M059J (cell line): ENCODE measurements at places on chromosomes 6 and 20. TPM values are rescaled to one million over a fixed set of nuclear protein-coding genes. Genes with fewer than 3 reads are reported as not detected.

- DNase-seq = no peak
Measured at GRCh38 chr20:46137816-46138215, 19.7 kb downstream of the CD40 start.

DNA sequence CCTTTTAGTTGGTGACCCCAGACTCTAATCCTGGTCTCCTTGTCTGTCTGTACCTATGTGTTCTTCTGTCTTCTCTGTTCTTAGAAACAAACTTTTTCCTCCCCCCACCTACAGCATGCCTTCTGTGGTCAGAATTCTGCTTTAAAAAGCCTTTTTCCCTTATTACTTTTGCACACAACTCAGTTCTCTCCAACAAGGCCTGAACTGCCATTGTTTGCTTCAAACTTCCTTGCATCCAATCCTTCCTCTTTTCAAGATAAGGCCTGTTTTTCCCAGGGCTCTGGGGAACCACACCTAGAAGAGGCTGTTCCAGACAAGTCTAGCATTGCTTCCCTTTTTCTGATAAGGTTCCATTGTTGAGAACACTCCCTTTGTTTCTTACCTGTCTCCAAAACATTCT, 22.2 kb upstream of the NCOA3 start:
- no peak for DNase-seq

DNA sequence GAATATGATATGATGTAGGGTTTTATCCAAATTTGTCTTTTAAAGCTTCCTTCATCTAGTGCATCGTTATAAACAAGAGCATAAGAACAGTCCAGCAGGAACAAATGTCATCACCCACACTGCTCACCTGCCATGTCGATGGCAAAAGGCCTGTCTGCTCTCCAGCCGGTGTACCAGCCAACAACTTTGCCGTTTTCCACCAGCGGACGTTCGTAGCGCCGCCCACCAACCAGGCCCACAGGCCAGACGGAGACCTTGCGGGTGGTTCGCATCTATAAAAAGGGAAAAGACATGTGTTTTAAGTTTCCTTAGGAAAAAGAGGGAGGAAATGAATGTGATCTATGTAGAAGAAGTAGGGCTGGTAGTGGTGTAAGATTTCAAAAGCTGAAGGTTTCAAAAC, 62.9 kb downstream of the B3GAT2 start:
- DNase-seq = no peak

DNA sequence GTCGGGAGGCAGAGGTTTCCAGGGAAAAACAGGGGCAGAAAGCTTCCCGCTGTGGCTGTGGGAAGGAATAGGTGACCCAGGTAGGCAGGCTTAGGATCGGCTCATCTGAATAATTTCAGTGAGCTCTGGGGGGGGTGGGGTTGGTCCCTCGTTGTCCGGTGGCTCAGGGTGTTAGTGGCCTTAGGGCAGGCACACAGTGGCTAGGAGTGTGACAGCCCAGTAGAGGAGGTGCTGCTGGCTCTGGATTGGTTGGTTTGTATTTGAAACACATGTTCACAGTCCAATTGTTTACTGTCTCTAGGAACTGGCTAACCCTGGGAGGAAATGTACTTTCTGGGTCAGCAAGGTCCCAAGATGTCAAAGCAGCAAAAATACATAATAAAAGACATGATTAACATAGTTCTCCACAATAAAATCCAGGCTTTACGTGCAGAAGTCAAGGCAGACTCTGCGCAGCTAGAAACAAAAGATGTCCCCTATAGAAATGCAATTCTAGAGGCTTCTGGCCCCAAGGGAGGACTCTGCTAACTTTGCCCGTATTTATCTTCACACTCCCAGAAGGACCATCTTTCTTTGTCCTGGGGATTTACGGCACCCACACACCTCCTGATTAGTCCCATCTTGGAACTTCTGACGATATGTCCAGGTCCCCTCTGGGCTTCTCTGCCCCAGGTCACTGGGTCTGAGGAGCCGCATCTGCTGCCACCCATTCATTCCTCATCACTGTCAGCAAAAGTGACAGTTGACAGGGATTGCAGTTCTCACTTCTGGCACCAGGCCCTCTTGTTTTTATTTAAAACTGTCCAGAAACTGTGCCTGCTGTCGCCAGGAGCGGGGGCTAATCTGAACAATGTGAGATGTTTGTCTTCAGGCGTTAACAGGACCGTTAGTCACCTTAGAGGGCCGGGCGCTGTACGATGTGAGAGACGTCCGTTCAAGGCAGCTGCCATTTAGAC, 18.7 kb downstream of the MOCS3 start:
- DNase-seq = no peak

GRCh38 chr20:47705497-47705856, 79.8 kb downstream of the SULF2 start:
- DNase-seq = no peak

- DNase-seq = no peak
Measured at GRCh38 chr6:25217302-25217701, 61.9 kb upstream of the CARMIL1 start.

GRCh38 chr6:7142228-7142801, 34.6 kb downstream of the RREB1 start:
- no peak for DNase-seq

DNA sequence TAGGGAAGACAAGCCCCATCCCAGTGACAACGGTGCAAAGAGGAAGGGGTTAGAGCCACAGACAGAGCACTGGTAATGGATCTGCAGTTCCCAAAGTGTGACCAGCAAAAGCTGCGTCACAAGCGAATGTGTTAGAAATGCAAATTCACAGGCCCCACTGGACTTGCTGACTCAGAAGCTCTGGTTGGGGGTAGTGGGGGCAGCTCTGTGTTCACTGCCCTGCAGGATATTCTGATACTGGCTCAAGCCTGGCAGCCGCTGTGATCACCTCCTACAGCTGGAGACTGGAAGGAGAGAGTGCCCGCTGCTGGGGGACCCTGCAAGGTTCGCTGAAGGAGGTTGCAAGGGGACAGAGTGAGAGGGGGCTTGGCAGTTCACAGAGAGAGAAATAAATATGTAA, 179.7 kb upstream of the CDH4 start:
- DNase-seq = no peak

DNA sequence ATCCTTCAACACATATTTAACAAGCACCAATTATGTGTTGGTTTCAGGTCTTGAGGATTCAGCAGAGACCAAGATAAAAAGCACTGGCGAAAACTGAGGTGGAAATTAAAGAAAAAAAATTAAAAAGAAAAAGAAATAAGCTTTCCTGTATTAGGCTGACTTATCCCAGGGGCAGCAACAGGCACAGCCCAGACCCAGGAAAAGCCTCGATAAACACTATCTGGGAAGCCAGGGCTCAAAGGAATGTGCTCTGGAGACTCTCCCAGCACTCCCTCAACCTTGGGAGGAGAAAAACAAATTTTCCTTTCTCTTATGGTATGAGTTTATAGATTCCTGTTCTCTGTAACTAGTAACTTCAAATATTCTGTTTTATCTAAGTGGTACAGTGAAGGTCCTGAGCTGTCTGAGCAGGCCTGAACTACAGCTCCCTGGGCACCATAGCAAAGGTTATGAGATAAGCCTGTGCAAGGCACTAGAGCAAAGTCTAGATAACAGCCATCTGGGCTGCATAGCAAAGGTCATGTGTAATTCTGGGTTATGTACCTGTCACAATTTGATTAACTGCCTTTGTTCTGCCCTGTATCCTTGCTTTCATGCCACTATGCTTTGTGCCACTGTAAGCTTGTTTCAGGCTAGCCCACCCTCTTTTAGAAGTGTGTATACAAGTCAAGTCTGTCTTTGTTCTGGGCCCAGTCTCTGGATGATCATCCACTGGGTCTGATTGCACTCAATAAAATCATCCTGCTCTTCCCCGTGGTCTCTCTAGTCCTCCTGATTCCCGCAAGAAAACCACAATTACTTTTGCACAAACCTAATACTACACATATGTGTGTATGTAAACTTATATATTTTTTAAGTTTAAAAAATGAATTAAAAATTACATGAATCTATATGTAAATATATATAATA, 54.0 kb downstream of the IL22RA2 start:
- DNase-seq = no peak

- peak; percentile 60 for DNase-seq
Measured at GRCh38 chr6:50899306-50899870, 80.7 kb downstream of the TFAP2B start.

GRCh38 chr6:49052901-49053300, 410.2 kb downstream of the MMUT start:
- DNase-seq = peak; percentile 31

DNA sequence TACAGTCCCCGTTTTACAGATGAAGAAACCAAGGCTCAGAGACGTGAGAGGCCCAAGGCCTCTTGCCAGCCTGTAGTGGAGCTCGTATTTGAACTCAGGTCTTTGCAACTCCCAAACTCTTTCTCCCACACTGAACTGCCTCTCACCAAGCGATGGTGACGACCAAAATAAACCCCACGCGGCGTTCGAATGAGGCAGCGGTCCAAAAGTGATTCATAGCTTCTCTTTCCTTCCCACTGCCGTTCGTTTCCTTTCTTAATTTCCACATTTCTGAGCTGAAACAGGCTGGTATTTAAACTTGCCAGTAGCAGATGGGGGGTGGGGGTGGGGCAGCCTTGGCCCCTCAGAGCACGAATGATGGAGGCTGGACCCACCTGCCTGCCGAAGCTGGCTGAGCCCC, 252.9 kb upstream of the KCNG1 start:
- DNase-seq = peak; percentile 75

GRCh38 chr6:155183095-155183494, 80.7 kb upstream of the CLDN20 start:
- no peak for DNase-seq

DNA sequence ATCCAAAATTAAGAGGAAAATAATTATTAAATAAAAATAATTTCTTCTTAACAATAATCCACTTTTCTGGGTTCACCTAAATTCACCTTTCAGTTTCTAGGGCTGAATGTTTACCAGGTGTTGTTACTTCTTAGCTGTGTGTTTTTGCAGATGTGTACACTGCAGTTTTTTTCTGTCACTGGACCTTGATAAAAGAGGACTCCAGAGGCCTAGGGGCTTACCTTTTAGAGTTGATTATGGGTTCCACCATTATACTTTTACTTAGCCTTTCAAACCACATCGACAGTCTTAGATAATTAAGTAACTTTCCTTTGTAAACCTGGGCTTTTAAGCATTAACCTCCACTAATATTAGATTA, 766.5 kb downstream of the BCKDHB start:
- no peak for DNase-seq

- no peak for DNase-seq
Measured at GRCh38 chr6:63998991-63999390, 363.4 kb downstream of the PHF3 start.

DNA sequence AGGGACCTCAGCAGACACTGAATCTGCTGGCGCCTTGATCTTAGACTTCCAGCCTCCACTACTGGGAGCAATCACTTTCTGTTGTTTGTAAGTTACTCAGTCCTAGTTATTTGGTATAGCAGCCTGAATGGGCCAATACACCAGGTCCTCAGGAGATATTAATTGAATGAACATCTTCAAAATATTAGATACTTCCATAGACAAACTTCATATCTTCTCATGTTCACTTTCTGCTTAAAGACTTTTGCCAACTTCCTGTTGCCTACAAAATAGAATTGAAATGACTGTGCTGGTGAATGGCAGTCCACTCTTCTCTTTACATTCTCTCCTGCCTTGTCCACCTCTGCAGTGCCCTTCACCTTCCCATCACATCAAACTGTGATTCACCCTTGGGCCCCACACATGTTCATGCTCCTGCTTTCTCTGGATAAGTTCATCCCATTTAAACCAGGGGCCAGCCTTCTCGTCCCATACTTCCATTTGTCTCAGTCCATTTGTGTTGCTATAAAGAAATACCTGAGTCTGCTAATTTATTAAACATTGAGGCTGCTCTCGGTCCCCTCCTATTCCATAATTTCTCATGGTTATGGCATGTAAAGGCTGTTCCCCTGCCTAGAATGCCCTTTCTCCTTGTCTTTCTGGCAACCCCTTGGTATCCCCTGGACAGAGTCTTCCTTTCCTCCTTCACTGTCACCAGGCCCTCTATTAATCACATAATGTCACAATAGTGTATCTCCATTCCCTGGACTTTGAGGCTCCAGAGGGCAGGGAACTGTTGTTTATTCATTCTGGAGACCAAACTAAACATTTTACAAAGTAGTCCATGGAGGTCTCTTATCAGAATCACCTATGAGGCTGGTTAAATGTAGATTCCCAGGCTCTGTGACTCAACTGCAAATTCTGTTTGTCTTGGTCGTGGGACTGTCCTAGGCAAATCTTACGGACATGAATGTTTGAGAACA, 148.3 kb upstream of the TMEM170B start:
- DNase-seq = peak; percentile 63

DNA sequence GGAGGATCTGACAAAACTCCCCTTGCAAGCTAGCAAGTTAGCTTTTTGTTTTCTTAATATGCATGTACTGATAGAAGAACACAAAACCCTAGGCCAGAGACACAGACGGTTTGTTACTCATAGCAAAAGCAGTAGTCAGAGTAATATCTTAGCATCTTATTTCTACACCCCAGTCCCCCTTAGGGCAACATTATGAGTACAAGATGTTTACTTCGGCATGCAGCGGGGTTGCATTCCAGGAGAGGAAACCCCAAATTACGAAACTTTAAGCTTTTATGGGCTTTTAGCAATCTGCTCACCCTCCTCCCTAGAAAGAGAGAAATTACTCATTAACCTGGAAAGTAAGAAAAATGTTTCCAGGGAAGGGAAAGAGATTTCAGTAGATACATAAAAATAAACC, 1286.9 kb downstream of the EPHA7 start:
- no peak for DNase-seq

DNA sequence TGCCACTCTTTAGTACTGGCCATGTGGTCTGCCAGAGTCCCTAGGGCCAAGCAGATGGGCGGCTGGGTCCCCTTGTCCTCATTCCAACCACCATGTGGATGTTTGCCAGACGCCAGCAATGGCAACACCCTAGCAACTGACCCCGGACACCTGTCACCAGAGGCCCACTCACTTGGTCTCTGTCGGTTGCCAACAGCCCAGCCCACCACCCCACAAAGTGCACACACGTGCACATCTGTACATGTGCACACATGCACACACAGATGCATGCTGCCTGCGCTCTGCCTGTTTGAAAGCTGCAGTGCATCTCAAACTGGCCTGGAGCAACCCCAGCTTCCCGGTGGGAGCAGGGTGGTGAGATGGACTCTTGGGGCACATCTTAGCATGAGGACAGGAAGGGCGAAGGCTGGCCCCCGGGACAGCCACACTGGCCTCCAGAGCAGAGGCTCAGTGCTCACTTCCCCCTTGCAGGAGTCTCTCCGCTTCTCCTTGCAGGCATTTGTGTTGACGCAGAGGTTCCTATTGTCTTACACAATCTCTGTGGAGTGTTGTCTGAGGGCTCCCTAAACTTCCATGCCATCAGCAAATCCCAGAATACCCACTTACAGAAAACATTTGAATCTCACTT, 54.0 kb downstream of the PSMG4 start:
- DNase-seq = no peak

- no peak for DNase-seq
Measured at GRCh38 chr6:12969966-12970365, 253.4 kb downstream of the PHACTR1 start.

The PBOV1 gene
- not detected in 2 replicates for total RNA-seq

The ELOVL2 gene
- 6.2 and 7.1 TPM in 2 replicates for total RNA-seq

The PGK2 gene
- total RNA-seq = not detected in 2 replicates

The CLVS2 gene
- total RNA-seq = not detected in 2 replicates

The TSBP1 gene
- not detected in 2 replicates for total RNA-seq

The SNAI1 gene
- 8.4 and 10.6 TPM in 2 replicates for total RNA-seq

The GJA10 gene
- not detected in 2 replicates for total RNA-seq
